Activated gamma-delta T cell treated with Interleukin-2 at 50 U/mL for 16 hours (primary cell): ENCODE measurements at places on chromosomes 1 and 21.

DNA sequence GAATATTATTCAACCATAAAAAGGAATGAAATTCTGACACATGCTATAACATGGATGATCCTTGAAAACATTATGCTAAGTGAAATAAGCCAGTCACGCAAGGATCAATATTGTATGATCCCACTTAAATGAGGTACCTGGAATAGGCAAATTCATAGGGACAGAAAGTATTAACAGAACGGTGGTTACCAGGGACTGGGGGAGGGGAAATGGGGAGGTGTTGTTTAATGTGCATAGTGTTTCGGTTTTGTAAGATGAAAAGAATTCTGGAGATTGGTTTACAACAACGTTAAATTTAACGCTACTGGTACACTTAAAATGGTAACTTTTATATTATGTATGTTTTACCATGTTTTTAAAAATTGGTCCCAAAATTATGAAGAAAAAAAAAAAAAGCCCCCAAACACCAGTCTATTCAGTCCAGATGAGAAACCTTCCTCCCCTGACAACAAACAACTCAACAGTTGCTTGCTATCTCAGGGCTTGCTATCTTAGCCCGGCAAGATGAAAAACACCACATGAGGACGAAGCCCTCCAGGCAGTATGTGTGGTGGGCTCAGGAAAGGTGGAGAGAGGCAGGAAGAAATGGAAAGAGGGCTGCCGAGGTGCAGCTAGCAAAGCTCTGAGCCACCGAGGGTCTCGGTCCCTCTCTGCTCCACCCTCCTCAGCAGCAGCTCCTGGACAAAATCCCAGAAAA, 8.5 kb downstream of the NUAK2 start:
- DNase-seq = no peak

GRCh38 chr1:163570071-163570470, 248.3 kb downstream of the NUF2 start:
- no peak for DNase-seq

- DNase-seq = no peak
These were observed 10.1 kb upstream of the EPRS1 start for GRCh38 chr1:220056374-220056773.

- no peak for DNase-seq
These were observed 34.4 kb upstream of the RNF19B start for GRCh38 chr1:32998997-32999396.

- no peak for DNase-seq
These were observed 6.3 kb upstream of the ERVH48-1 start for GRCh38 chr21:42931560-42932235.

- no peak for DNase-seq
These were observed 1.2 kb upstream of the HMCN1 start for GRCh38 chr1:185732951-185733350.

GRCh38 chr1:180888870-180889269, 23.8 kb upstream of the KIAA1614 start:
- DNase-seq = no peak

GRCh38 chr1:46315669-46316403, 12.3 kb downstream of the UQCRH start:
- DNase-seq = no peak

DNA sequence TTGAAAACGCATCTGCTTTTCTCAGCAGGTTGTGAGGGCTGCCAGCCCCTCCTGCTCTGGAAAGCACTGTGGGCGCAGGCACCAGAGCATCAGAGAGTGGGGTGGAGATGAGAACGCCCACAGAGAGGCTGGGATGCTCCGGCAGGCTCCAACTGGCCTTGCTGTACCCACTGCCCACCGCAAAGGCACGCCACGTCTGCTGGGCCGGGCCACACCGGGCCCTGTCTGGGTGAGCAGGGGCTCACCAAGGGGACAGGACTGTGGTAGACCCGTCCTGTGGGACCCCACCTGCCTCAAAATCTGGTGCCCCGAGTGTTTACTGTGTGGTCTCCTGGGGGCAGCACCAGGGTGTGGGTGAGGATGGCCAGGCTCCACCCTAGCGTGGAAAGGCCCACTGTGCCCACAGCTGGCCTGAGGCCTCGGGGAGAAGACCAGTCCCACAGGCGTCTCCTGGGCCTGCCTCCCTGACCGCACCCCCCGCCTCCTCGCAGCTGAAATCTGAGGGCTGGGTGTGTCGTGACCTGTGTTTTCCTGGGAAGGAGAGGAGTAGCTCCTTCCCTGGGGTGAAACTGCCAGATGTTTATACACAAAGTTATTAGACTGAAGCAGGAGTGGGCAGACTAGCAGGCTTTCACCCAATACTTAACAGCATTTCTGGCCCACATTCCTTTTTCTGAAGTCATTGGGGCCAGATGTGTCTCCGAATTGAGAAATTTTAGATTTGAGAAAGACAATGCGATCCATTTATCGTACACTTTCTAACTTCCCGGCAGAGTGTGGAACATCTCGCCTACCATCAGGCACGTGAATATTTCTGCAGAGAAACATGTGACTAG, 53.8 kb downstream of the STUM start:
- DNase-seq = no peak

- no peak for DNase-seq
These were observed 33.8 kb downstream of the OR10J1 start for GRCh38 chr1:159473335-159473734.

- DNase-seq = no peak
These were observed 16.1 kb downstream of the FASLG start for GRCh38 chr1:172674831-172675613.

DNA sequence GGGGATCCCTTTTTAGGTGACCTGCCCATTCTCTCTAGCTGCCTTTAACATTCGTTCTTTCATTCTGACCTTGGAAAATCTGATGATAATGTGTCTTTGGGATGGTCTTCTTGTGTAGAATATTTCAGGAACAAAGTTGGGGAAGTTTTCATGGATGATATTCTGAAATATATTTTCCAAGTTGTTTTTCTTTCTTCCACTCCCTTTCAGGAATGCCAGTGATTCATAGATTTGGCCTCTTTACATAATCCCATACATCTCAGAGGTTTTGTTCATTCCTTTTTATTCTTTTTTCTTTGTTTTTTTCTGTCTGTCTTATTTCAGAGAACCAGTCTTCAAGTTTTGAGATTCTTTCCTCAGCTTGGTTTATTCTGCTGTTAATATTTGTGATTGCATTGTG, 13.9 kb upstream of the SCMH1 start:
- DNase-seq = no peak

DNA sequence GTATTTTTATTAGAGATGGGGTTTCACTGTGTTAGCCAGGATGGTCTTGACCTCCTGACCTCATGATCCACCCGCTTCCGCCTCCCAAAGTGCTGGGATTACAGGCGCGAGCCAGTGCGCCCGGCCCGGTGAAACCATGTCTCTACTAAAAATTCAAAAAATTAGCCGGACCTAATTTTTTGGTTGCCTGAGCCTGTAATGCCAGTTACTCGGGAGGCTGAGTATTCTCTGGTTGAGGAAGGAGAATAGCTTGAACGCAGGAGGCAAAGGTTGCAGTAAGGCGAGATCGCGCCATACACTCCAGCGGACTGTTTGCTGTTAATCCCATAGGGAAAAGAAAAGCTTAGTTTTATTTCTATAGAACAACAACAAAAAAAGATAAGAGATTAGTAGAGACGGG, 29.9 kb upstream of the HJV start:
- DNase-seq = no peak

GRCh38 chr1:116243333-116244054, 129.6 kb upstream of the ATP1A1 start:
- no peak for DNase-seq
